H4 (cell line): ENCODE measurements at places on chromosomes 3 and 15. TPM values are rescaled to one million over a fixed set of nuclear protein-coding genes. Genes with fewer than 3 reads are reported as not detected.

The FGF12 gene
- 0.31 and 4.4 TPM in 2 replicates for total RNA-seq

The CPN2 gene
- not detected in 2 replicates for total RNA-seq

The TNK2 gene
- total RNA-seq: 3.7 and 6.4 TPM in 2 replicates

The ZBTB47 gene
- total RNA-seq: 1.9 and 3.8 TPM in 2 replicates

The ARL14 gene
- 0.47 and 1.4 TPM in 2 replicates for total RNA-seq

The ST3GAL6 gene
- total RNA-seq: 4.6 and 11.9 TPM in 2 replicates

The WNT5A gene
- 40.8 and 63.3 TPM in 2 replicates for total RNA-seq

GRCh38 chr15:81000144-81000623 lies 539 bp upstream of the TLNRD1 start:
- DNase-seq: no peak

DNA sequence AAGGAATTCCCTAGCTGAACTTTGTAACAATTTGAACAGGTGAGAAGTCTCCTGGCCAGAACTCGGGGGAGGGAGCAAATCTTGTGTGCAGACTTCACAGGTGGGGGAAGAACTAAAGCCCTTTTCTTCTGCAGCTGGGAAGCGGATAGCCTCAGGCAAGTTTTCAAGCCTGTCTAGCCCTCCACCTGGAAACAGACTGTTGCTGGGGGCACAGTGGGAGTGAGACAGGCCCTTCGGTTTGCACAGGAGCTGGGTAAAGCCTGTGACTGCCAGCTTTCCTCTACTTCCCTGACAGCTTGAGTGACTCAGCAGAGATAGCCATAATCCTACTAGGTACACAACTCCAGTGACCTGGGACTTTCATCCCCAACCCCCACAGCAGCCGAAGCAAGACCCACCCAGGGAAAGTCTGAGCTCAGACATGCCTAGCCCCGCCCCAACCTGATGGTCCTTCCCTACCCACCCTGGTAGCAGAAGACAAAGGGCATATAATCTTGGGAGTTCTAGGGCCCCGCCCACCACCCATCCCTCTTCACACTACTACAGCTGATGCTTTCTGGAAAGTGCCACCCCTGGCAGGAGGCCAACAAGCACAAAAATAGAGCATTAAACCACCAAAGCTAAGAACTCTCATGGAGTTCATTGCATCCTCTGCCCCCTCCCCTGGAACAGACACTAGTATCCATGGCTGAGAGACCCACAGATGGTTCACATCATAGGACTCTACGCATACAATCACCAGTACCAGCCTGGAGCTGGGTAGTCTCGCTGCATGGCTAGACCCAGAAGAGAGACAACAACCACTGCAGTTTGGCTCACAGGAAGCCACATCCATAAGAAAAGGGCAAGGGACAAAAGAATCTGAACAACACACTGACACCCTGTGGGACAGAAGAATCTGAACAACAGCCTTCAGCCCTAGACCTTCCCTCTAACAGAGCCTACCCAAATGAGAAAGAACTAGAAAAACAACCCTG lies 479.0 kb downstream of the RAP2B start:
- no peak for DNase-seq

DNA sequence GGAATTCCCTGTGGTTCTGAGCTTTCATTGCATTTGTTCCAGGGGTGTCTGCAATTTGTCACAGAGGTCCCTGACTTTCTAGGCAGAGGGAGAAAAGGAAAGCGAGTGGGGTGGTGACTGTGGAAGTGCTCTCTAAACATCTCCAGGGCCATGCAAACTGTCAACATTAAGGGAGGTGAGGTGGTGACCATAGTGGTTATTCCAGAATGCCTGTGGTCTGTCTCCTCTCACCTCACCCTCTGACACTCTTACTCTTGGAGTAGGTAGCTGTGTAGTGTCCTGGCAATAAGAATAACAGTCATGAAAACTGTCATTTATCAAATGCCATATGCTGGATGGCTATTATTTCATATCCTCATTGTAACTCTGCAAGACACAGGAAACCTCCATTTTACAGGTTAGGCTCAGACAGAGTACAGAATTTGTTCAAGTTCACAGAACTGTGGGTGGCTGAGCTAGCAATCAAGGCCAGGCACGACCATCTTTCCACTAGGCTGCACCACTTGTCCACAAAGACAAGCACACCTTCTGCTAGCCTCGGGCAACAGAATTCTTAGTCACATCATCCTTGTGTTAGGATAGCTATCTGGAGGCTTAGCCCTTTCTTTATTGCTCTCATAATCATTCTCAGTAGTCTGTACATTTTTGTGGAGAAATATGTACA lies 179.4 kb downstream of the CD47 start:
- DNase-seq: no peak

GRCh38 chr3:28376424-28376823 lies 27.8 kb upstream of the AZI2 start:
- no peak for DNase-seq

DNA sequence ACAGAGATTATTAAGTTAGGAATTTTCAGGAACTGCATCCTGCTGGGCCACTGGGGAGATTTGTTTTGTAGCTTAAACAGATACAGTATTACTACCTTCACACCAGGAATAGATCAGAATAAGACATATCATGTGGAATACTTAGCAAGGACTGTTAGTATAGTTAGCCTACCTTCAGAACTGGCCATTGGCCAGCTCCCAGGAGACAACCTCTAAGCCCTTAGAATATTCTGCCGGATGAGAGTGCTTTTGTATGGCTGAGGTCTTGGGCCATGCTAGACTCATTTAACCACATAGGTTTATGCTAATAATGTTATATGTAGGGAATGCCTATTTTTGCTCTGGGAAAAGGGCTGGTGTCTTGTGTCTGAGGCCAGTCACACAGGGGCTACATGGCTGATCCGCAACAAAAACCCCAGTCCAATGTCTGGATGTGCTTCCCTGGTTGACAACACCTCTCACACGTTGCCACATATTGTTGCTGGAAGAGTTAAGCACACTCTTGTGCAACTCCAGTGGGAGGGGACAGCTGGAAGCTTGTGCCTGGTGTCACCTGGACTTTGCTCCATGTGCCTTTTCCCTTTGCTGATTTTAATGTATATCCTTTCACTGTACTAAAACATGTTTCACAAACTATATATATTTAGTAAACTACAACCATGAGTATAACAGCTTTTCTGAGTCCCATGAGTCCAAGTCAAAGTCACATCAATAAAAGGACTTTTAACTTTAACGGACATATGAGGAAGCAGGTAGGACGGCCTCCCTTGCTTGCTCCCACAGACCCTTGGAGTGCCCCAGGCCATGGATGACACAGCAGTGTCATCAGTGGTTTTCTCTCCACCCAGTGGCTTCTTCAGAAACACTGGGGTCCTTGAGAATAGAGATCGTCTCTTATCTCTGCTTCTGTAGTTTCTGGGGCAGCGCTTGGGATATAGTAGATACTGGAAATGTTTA lies 118.0 kb upstream of the C3orf80 start:
- no peak for DNase-seq
